ENCODE measurements at places on chromosomes 12 and 14.

DNA sequence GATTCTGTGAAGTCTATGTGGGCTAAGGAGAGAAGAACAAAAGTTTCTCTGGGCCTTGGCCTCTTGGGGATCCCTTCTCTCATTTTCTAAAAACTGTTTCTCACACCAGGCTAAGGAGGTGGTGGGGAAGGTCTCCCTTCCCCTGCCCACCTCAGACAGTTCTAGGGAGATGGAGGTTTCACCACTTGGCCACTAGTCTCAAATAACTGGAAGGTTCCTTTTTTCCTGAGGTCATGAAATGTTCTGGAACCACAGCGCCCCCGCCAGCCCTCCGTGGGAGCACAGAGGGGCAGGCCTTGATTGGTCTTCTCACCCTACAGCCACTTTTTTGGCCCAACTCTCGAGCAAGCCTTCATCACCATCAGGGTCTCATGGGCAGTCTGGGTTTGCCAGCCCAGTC, 12.6 kb downstream of the C12orf43 start:
- DNase-seq = no peak

GRCh38 chr12:89234324-89235114, 117.8 kb downstream of the DUSP6 start:
- no peak for DNase-seq

DNA sequence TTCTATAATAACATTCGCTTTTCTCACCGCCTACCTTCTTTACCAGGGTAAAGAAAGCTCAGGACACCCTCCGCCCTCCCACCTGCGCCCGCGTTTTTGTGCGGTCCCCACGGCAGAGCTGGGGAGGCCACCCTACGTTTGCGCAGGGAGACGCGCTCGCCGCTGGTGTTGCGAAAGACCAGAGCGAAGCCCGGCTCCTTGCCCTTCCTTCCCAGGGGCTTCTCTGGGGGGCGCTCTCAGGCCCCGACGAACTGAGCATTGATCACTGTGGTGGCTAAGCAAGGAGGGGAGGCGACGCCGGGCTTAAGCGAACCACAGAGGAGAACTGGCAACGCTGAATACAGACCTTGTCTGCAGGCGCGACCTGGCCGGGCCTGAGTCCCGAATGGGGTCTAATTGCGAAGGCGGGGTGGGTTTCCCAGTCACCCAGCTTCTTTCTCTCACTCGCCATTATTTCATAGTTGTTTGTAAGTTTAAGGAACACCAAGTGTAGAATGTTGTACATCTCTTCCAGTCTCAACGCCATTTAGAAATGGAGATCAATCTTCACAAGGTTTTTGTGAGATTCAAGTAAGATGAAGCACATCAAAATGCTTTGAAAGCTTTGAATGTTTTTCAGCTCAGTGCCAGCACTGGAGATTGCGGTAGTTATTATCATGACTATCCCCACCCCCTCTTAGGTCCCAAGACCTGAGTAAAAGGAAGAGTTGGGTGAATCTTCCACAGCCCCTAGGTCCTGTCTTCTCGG, 1.7 kb upstream of the NKX2-1 start:
- no peak for DNase-seq

DNA sequence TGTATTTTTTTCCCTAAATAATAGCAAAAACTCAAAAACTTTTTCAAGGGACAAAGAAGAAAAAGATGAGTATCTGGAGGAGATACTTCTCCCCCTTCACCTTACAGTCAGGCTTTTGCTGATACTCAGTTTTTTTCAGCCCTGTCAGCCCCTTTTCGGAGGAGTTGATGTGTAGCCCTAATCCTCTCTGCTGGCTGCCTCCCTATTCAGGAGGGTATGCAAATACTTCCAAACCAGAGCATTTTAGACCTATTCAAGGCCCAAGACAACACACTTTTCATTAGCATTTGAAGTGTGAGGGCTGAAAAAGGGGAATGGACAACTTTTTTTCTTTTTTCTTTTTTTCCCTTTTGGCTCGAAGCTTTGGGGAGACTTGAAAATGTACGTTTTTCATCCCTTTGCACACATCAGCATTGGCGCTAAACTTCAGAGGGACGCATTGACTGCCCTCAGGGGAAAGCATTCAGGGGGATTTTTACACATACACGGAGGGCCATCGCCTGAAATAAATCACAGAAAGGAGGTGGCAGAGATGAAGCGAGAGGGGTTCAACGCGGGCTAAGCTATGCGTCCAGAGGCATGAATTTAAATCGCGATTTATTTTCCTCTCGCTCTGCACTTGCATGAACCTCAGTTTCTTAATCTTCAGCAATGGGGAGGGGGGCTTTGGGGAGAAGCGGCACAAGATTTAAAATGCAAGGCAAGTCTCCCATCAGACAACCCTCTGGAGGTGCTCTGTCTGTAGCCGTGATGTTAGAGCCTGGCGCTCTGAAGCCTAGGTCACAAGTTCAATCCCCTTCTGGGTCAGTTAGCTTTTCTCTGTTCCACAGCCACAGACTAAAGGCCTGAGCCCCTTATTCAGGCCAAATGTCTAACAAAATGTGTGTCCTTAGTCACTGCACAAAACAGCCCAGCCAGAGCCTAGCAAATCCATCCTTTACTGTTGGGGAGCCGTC, 86.3 kb downstream of the ASCL1 start:
- no peak for DNase-seq

GRCh38 chr12:3225796-3226180, 148.6 kb downstream of the TSPAN9 start:
- DNase-seq = no peak

GRCh38 chr14:23430016-23430722, 5.3 kb downstream of the MYH7 start:
- DNase-seq = no peak

- DNase-seq = no peak
These were observed 412.4 kb downstream of the PCNX1 start for GRCh38 chr14:71319666-71320065.

DNA sequence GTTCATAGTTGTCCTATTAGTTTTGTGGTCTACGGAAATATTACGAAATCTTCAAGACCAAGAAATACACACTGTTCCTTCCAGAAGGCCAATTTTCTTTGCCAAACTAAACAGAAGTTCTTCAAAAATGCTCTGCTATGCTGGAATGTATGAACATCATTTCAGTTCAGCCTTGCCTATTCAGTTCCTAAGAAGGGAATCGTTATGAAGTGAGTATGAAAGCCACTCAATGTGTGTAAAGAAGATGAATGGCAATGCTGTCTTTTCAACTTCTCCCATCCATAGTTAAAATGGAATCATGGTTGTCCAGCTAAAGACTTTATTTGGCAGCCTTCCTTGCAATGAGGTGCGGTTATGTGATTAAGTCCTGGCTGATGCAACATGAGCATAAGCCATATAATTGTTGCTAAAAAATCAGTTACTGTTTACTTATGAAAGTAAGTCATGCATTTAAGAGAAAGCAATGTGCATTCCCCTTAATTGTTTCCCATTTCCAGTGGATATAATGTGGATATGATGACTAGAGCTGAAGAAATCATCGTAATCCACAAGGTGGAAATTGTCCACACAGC, 73.8 kb upstream of the PTPRR start:
- DNase-seq = no peak

DNA sequence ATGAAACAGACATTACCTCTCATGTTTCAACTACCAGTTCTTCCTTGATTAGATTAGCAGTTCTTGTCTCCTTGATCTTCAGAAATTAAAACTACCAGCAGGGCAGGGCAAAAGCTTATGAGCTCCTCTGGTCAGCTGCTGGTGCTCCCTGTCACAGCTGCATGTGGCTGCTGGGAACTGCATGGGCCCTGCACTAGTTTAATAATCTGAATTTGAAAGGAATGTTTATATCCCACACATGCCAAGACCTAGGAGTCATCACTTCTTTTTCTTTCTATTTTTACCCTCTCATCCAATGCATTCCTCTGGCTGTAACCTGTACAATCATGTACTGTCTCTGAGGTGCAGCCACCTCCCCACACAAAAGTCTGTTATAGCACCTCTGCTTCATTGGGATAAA, 73.9 kb downstream of the ARMH4 start:
- no peak for DNase-seq

DNA sequence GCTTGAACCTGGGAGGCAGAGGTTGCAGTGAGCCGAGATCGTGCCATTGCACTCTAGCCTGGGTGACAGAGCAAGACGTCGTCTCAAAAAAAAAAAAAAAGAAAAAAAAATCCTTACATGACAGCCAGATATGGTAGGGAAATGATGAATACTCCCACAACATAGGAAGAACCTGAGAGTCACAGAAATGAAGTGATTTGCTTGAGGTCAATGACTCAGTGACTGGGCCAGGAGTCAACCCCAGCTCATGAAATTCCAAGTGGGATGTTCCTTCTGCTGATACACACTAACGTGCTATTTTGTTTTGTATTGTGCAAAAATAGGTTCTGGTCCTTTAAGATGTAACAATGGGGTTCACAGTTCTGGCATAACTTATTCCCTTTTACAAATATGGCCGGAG, 9.0 kb downstream of the RHOF start:
- DNase-seq = no peak

- DNase-seq = peak; percentile 72
These were observed 7.8 kb downstream of the IRAK3 start for GRCh38 chr12:66196806-66197205.

Measured in activated CD4-positive, alpha-beta T cell treated with anti-CD3 and anti-CD28 coated beads, Interleukin-2, amount 50 U/mL, for 16 hours (primary cell).